Activated T-cell treated with anti-CD3 and anti-CD28 coated beads, Interleukin-2, amount 50 U/mL, for 1 hour (primary cell): ENCODE measurements at places on chromosomes 1 and 21.

GRCh38 chr1:154741741-154742495 is 128.2 kb downstream of the KCNN3 start:
- no peak for DNase-seq

GRCh38 chr1:201026234-201026633 is 2.7 kb upstream of the KIF21B start:
- no peak for DNase-seq

DNA sequence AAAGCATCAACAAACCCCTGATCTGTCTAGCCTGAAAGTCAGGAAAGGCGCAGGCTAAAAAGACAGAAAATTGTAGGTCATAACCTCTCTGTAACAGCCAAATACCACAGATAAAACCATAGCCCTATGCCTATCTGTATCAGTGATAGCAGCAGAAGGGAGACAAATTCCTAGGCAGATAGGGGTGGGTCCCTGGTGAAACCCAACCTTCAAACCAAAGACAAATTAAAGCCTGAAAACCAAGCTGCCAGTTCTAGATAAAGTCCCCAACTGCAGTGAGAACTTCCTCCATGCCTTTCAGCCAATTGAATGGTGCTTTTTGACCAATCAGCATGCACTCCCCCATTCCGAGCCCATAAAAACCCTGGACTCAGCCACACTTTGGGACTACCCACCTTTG is 115.3 kb downstream of the NTPCR start:
- no peak for DNase-seq

- no peak for DNase-seq
These were observed 64.4 kb downstream of the RAVER2 start for GRCh38 chr1:64809309-64809708.

DNA sequence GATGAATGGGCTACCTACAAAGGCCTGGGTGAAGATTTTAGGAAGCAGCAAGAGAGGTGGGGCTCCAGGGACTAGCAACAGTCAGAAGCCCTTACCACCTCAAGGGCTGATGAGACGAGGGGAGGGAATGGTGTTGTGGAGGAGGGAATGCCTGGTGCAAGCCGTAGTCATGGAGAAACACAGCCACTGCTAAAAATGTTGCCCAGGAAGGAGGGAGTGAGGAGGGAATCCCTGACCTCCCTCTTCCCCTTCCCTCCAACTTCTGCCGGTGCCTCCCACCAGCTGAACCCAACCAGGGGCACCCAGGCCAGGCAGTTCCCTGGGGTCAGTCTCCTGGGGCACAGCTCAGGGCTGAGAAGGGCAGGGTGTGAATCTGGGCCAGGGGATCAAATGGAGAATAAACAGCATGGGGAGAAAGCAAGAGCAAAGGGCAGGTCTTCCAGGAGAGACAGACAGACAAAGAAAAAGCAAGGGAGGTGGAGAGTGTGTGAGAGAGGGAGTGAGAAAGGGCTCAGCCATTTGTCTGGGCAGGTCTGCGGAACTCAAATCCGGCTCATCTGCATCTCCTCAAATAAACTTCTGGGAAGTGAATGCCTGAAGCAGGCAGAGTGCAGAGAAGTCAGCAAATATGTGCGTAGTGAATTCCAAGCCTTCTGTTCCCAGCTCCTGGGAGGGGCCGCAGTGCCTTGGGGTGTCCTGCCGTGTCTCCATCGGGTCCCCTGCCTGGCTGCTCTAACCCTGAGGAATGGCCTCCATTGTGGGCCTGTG is 27.1 kb upstream of the POU3F1 start:
- no peak for DNase-seq

DNA sequence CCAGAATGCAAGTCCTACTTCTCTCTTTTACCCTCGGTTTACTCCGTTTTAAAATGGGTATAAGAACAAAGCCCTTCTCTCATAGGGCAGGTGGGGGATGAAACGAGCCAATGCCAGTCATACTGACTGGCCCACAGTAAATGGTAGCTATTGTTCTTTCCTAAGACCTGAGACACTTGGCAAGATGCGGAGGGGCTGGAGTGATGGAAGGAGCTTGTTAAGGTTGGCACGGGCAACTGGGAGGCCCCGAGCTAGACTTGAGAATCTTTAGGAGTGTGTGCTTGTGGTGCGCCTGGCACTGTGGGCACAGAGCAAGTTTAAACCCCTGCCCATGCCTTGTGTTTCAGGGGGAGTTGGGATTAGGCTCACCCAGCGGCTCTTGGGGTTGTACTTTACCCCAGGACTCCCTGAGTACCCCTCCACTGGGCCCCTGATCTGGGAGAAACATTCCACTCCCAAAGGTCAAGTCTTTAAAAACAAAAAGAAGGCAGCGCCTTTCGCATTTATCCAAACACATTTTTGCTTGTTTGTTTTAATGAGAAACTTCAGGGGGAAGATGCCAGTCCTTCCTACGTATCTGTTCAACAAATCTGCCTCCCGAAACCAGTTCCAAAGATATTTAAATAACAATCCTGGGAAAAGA is 240.6 kb upstream of the TMEM51 start:
- no peak for DNase-seq

DNA sequence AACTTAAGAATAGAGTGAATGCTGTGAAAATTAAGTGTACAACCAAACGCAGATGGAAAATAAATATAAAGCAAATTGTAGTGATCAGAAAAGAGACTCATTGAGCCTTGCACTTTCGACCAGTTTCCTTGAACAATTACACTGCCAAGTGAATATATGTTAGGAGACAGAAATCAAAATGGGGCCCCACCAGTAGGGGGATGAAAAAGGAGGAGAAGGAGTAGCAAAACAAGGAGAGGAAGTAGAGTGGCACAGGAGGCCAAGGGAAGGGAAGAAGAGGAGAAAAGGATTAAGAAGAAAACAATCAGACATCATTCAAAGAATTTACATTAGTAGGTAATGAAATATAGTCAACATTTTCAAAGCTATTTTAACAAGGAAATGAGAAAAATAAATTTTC is 1770.6 kb downstream of the PLA2G4A start:
- DNase-seq: no peak

DNA sequence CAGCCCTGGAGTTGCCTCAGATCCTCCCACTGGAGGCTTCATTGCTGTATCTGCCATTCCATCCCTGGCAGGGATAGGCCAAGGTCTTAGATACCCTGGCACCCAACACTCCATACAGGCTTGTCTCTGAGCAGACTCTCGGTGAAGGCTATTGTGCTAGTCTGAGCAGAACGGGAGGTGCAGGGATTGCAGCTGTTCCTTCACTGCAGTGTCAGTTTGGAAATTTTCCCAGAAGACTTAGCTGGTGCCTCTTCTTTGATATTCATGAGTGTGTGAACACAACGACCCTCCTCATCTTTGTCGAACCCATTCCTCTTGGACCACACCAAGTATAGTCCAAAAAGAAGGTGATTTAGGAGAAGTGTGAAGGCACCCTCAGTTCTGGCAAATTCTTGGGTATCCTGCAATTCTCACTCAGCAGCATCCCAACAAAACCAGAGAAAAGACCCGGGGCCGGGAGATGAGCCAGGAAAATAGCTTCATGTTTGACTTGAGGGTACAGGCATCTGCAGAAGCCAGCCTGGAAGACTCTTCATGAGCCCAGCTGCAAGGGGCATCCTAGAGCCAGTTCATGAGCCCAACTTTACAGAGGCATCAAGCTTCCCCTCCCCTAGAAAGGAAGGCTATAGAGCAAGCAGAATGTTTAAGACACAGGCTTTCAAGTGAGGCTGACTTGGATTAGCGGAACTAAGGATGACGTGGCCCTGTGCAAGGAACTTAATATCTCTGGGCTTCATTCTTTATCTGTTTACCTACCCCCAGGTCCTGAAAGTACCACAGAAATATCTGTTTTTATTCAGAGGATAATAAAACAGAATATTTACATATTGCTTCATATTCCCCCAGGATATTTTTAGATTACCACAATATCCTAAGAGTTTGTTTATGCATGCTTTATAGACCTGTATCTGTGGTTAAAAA is 38.8 kb upstream of the HAO2 start:
- DNase-seq: no peak

DNA sequence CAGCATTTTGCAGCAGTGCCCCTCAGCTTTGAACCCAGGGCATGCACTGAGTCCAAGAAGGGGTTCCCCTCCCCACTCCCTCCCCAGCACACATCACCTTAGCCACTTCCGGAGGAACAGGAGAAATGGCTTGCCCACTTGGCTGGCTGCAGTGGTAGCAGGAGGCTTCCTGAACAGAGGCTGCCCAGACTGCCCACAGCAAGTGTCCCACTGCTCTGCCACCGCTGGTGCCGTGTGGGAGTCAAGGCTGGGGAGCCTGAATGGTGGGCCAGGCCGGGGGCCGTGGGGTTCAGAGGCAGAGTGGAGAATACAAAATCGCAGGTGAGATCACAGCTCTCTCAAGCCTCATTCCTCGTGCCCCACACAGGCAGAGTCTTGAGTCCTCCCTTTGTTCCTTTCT is 34.5 kb downstream of the CD247 start:
- no peak for DNase-seq

- DNase-seq: no peak
These were observed 11.8 kb downstream of the HTR6 start for GRCh38 chr1:19676438-19676922.

DNA sequence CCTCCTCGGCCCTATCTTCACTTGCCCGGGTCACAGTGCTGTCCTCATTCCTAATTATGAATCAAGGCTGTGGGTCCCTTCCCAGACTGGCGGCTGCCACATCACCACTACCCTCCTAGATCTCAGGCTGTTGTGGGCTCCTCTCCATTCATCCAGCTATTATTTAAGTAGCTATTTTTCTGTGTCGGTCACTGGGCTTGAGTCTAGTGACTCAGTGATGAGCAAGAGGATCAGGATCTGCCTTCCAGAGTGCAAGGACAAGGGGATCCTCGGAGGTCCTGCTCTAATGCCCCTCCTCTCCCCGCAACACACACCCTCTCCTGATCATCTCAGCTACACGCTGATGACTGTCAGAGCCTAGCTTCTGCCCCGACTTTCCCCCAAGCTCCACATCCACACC is 34.1 kb downstream of the CDCP2 start:
- DNase-seq: no peak

DNA sequence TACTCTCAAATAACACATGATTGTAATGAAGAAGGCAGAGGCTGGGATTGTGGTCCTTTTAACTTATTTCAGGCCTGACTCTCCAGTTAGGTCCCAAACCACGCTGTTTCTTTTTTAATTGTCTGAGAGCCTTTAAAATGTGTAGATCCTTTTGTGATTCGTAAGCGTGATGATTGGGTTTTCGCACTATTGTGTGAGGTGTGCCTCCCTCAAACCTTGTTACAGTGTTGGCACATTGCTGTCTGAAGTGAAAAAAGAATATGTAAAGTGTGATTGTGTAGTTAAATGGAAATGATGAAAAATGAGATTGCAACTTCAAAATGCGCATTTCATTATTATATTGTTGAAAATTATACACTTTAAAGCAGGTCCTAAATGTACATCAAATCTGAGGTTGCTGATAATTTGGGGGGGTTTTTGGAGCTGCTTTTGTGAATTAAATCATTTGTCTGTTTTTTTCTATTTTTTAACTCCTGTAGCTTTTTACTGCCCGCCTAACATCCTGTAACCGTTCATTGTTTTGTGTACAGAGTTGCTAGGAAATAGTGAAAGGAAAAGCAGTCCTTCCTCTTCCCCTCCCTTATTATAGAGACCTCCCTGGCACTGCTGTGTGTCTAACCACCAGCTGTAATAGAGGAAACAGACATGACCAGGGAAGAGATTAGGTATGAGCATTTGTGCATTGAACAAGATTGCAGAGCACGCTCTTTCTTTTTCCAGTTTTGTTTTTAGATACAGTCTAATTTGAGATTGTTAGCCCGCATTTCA is 43.3 kb downstream of the IARS2 start:
- no peak for DNase-seq

DNA sequence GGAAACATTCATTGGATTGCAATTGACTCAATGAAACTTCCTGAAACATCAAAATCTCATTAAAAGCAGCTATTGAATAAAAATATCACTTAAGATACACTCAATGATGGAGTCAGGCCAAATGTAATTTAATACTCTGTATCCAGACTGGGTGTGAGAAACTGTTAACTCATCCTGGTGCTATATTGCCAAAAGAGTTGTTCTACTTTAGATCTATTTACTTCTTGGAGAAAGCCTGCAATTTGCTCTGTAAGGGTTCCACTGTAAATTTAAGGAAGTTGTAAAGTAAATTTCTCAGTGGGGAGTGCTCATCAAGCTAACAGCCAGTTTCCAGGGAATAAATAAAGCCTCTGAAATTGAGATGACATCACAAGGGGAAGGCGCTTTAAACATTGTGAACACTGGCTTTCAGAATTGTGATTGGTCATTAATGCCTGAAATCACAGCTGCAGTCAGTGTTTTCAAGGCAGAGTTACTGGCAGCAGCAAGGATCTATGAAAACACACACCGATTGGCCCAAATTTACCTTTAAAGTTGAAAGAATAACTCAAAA is 91.4 kb downstream of the OLFM3 start:
- DNase-seq: no peak

DNA sequence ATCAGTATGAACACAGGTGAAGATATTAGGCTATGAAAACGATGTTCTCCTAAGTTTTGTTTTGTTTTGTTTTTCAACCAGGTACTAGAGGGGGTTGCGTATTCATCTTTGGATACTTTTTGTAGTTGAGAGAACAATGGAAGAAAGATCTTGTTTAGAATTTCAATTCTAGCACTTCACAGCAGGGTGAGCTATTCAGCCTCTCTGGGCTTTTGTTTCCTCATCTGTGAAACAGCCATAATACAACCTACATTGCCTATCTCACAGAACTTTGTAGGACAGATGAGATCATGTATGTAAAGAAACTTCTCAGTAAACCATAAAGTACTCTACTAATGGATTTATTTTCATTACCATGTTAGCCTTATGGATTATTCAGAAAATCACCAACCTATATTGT is 199.5 kb downstream of the GPATCH2 start:
- no peak for DNase-seq

- DNase-seq: no peak
These were observed 15.7 kb downstream of the PATJ start for GRCh38 chr1:61757950-61758349.

GRCh38 chr1:161017756-161018630 is 3.0 kb downstream of the F11R start:
- DNase-seq: no peak

- DNase-seq: no peak
These were observed 426.7 kb downstream of the RWDD3 start for GRCh38 chr1:95660736-95661135.

DNA sequence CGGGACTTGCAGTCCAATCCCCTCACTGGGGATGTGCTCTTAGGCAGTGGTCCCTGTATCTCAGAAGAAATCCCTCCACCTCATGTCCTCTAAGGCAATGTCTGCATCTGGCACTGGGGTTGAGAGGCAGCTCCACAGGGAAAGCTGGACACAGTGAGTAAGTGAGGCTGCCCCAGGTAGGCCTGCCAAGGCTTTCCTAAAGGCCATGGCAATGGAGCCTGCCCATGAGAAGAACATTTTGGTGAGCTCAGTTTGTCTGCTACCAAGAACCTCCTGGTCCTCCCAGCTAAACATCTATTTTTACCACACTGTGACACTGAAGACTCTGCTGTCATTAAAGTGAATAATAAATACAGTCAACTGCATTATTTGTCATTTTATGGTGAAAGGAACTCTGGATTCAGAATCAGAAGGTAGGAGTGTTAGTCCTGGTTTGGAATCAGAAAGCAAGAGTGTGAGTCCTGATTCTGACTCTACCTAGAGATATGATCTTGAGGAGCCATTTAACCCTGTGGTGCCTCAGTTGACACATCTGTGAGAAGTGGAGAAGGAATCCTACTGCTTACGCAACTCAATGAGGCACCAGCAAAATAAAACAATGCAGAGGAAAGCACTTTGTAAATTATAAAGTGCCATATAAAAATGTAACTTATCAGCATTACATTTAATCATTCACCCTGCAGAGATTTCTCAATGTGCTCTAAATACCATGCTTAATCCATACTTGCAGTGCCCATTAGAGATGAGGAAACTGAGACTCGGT is 41.0 kb downstream of the TBX15 start:
- no peak for DNase-seq
